ENCODE measurements at places on chromosomes 12 and 14.

- DNase-seq: no peak
Measured at GRCh38 chr14:76424359-76424758, 48.4 kb downstream of the ESRRB start.

- DNase-seq: no peak
Measured at GRCh38 chr12:124323771-124324530, 29.1 kb downstream of the RFLNA start.

GRCh38 chr14:57845802-57846531, 19.9 kb downstream of the SLC35F4 start:
- DNase-seq: peak; percentile 76

GRCh38 chr12:129827102-129827865, 76.5 kb downstream of the TMEM132D start:
- no peak for DNase-seq

- peak; percentile 20 for DNase-seq
Measured at GRCh38 chr12:121530600-121531355, 50.0 kb downstream of the KDM2B start.

DNA sequence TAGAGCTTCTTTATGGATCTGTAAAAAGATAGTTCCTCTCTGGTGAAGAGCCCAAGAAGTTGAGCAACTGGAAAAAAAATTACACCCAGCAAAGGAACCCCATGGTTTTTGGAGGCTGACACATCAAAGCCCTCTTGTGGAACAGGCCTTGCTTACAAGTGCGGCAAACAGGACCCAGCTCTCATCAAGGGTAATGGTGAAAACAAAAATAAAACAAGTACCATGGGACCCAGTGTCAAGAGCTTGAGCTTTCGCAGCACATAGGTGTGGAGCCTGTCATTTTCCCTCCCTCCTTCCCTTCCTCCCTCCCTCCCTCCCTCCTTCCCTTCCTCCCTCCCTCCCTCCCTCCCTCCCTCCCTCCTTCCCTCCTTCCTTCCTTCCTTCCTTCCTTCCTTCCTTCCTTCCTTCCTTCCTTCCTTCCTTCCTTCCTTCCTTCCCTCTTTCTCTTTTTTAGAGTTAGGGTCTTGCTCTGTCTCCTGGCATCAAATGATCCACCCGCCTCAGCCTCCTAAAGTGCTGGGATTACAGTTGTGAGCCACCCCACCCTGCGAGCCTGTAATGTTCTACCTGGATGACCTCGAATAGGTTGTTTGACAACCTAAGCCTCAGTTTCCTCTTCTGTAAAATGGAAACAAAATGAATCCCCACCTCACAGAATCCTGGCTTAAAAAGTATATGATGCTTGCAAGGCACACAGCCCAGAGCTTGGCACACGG, 114.3 kb upstream of the RPH3A start:
- DNase-seq: no peak

DNA sequence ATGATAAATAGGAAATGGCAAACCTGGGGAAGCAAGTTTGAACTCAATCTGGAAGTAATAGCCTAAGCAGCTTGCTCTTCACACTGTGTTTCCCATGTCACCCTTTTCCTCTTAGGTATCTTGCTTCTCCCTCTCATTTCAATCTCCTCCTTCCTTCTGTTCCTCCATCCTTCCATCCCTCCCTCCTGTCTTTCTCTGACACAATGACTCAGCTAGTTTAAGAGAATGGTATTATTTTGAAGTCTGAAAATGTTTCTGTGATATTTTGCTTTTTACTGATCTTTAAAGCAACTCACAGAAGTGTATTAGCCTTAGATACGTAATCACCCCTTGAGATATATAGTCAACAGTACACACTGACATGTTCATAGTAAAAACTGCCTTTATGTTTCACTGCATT, 55.9 kb upstream of the FGD4 start:
- DNase-seq: no peak

DNA sequence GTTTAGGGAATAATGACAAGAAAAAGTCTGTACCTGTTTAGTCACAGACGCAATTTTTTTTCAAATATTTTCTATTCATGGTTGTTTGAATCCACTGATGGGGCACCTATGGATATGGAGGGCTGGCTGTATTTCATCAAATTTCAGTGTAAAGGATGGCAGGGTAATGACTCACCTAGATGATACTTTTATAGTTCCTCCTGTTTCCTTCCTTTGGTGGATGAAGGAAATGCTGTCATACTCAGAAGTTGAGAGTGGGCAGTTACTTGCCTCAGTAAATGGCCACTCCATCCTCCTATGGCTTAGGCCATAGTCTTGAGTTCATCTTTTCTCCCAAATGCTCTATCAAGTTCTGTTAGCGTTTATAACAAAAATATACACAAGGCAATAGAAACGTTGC, 18.9 kb upstream of the C12orf71 start:
- DNase-seq: no peak

All from astrocyte of the cerebellum (primary cell).